ENCODE measurements at places on chromosomes 2 and 18.

GRCh38 chr18:36031407-36031806 is 36.0 kb downstream of the RPRD1A start:
- no peak for DNase-seq

GRCh38 chr18:48446582-48447225 is 37.5 kb upstream of the ZBTB7C start:
- DNase-seq = peak; percentile 55

DNA sequence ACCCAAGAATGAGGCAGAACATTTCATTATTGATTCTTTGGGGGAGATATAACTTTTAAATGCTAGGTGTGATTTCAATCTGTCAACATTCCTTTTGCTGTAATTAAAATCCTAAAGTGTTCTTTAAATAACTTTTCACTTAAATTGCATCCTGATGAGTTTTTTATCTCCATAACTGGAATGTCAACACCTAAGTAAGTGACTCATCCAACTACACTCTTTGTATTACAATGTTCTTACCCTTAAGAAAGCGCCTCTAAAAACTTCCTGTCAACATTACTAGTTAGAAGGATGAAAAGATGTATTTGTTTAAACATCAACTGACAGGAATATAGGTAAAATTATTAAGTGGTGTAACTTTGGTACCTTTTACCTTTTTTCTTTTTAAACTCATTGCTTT is 1657.0 kb downstream of the LRP1B start:
- DNase-seq = no peak

DNA sequence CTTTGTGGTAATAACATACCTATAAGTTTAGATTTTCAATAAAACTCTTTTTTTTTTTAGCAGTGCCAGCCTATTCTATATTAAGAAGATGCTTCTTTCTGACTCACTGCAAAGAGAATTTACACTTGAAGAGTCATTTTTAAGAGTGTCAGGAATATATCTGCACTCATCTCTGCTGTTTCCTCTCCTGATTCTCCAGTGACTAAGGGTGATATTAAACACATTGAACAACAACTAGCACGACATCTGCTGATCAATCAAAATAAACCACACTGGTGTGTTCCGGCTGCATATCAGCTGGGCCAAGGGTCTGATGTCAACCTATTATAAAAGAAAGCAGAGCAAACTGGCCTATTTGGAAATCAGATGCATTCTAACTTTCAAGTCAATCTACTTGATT is 15.0 kb downstream of the RAB27B start:
- no peak for DNase-seq

- peak; percentile 84 for DNase-seq
These were observed 56.1 kb downstream of the SLC35F5 start for GRCh38 chr2:113700186-113700841.

DNA sequence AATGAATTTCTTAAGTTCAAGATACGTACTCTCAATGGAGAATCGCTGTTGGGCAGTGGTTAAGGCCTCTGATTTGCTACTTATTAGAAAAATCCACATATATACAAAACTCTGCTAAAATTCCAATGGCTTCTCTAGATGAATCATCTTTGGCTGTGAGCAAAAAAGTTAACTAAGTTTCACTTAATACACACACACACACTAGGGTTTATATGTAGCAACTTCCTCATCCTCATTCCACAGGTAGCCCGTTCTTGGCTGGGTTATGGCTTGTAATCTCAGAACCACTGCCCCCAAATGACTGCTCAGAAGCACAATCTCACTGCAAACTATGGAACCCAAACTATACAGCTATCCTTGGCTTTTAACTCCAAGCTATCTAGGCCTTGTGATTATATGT is 99.7 kb downstream of the SMAD2 start:
- DNase-seq = no peak

DNA sequence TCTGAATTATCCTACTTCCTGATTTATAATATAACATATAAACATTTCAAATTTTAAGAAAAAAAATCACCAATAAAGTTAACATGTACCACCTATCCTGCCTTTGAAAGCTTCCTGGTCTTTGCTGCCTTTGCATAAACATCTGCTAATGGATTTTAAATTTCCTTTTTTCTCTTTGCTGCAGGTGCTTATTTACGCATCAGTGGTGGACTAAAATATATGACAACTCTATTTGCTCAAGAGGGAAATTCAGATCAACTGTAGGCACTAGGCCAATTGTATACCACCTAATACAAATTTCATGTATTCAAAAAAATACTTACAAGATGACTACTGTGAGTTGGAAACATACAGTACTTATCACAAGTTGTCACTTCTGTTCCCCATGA is 57.2 kb downstream of the RAD51AP2 start:
- DNase-seq = peak; percentile 3

DNA sequence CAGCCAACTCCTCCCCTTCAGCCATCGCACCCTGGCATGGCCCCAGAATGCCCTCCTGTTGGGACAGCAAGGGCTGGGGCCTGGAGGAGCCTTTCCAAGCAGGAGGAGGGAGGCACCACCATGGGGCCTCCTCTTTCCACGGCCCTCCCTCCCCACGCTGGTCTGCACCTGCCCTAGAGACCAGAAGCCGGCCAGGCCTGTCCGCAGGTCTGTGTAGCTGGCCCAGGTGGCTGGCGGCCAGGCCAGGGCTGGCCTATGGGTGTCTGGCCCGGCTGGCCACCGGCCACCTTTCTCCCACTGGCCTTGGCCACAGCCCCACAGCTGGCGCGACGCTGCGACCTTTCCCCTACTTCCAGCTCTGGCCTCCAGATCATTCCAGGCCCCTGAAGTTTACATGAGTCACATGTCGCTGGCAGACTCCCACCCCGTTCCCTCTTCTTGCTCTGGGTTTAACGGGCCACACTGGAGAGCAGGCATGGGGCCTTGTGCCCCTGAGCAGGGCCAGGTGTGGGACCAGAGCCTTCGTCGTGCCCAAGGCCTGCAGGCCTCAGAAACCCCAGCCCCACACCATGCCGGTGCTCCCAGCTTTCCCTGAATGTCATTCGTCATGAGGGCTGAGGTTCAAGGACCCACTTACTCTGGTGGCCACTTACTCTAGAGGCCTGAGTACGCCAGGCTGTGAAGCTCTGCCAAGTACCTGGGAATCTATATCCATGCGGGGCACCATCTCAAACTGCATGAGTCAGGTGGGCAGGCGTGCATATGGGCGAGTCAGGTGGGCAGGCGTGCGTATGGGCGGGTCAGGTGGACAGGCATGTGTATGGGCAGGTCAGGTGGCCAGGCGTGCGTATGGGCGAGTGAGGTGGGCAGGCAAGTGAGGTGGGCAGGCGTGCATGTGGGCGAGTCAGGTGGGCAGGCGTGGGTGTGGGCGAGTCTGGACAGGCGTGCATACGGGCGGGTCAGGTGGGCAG is 33.3 kb upstream of the KLF11 start:
- DNase-seq = no peak

DNA sequence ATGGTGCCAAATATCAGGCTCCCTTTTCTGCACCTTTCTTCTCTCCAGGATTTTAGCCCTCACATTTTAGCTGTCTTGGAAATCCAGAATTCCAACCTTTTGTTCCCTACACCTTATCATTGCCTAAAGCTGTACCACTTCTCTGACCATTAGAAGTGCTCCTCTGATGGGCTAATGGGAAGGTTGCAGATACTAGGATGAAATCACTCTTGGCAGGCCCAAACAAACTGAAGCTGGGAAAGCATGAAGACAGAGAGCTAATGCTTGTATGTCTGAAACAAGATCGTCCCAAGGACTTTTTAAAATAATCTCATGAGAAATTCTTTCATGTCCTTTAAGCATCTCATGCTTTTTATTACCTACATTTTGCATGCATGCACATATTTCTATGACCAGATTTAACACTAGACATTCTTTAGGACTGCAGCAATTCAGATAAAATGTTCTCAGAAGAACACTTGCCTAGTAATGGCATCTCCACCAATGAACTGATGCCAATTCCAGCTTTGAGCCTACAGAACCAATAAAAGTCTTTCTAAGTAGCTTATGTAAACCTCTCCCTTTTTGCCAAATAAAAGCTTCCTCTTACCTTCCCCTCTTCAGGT is 98.4 kb upstream of the OSR1 start:
- no peak for DNase-seq

DNA sequence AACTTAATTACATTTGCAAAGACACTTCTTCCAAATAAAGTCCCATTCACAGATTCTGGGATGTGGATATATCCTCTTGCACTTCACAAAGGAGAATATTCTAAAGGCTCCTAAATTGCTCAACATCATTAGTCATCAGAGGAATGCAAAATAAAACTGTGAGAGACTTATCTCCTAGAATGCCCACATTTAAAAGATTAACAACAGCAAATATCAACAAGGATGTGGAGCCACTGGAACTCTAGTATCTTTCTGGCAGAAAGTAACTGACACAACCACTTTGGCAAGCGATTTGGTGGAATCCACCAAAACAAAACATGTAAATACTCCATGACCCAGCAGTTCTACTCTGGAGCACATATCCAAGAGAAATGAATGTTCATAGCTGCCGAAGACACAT is 4.6 kb downstream of the NEU2 start:
- no peak for DNase-seq

DNA sequence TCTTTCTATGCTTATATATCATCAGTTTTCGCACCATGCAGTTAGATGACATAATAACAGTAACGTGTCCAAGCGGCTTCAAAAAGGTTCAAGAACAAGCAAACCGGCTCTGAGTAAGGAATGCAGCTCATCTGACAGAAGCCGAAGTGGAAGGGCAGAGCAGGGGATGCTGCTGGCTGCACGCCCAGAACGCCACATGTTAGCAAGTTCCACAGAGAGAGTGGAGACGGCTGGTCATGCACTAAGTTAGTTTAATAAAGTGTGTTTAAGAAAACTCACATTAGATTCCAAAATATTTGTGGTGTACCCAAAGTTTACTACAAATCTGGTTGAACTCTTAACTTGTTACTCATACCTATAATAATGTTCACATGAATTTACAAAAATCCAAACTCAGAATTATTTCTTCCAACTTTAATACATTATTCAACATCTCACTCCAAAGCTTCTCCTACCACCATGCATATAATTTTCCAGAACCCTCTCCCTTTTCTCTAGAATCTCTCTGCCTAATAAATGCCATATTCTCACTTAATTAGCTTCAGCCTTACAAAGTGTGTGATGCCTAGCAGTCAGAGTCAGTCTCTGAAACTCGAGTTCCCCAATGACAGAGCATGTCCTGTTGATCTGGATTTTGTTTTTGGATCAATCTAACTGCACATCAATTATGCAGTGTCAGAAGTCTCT is 170.0 kb downstream of the DNAH7 start:
- DNase-seq = no peak

GRCh38 chr2:48633143-48633542 is 15.5 kb downstream of the GTF2A1L start:
- no peak for DNase-seq

DNA sequence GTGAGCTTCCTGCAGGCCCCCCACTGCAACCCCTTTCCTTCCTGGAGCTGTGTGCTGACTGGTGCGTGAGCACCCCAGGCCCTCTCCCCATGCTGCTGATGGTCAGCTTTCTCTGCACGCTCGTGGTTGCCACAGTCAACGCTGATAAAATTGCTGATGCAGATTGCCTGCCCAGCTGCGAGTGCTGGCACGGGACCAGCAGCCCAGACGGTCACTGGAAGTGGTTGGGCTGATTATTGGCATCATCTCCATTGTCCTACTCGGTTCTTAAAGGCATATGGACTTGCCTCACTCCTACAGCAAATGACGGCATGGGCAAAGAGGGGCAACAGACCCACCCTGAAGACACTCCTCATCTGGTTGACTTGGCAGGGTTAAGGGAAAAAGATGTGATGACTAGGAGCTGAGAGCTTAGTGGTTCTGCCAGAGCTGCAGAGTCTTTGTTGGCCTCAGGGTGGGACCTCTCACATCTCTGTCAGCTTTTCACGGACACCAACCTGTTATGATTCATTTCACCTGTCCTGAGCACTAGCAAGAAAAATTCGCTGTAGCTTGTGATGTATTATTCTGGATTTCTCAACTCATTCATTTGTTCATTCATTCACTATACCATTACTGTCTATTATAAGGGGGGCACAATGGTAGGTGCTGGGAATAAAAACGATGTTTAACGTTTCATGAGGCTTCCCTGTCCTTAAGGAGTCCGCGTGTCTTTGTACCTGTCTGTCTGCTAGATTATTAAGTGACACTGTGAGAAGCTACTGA is 38.4 kb downstream of the PAX8 start:
- DNase-seq = no peak

GRCh38 chr2:127086990-127087790 is 19.8 kb downstream of the BIN1 start:
- DNase-seq = peak; percentile 69

GRCh38 chr18:11909061-11909455 is 941 bp upstream of the MPPE1 start:
- no peak for DNase-seq

GRCh38 chr2:78963881-78964280 is 61.6 kb upstream of the REG3G start:
- no peak for DNase-seq

- DNase-seq = no peak
These were observed 272.9 kb downstream of the CDH20 start for GRCh38 chr18:61606068-61606660.

DNA sequence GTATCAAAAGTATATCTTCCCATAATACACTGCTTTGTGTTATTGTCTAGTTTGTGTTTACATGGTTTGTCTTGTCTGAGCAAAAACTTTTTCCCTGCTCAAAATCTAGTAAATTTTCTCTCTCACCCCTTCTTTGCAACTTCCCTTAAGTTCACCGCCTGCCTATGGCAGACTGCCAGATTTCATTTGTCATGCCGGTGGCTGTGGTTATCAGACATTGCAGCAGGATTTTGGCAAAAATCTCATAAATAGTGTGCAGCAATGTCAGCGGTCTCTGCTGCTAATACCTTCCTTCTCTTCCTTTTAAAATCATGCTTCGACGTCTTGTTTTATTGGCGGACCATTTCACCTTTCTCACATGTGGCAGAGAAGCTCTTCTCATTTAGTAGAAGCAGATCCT is 45.6 kb upstream of the TMEM178A start:
- no peak for DNase-seq

- no peak for DNase-seq
These were observed 88.2 kb downstream of the ZNF532 start for GRCh38 chr18:58952858-58953257.

- DNase-seq = no peak
These were observed 151.6 kb upstream of the LRATD1 start for GRCh38 chr2:14480906-14481305.

- no peak for DNase-seq
These were observed 214.8 kb upstream of the HNRNPA3 start for GRCh38 chr2:176997792-176998169.

GRCh38 chr2:32743480-32744236 is 115.8 kb downstream of the TTC27 start:
- no peak for DNase-seq

- DNase-seq = no peak
These were observed 164.6 kb downstream of the SEPTIN10 start for GRCh38 chr2:109448946-109449788.

All from germinal center (tissue), 1 donor.